ENCODE measurements at places on chromosomes 2 and 18.
A peak's percentile ranks its signal among the peaks of the same experiment; 100 is the strongest.

DNA sequence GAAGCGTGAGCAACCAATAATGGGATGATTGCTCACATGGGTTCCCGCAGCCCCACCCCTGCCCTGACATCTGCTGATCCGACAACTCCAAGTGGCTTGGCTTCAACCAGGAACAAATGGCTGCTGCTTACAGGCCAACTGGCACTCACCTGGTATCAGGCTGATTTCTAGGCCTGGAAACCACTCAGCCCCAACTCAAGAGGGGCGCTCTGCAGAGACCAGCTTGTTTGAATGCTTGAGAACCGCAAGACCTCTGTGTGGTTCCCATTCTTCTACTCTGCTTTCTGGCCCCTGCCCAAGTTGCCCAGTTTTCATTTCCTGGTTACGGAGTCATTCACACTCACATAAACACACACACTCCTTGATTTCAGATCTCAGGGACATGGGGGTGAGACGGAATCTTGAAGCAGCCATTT lies 52.0 kb downstream of the TNP1 start:
- DNase-seq, result no peak

GRCh38 chr2:68200157-68200787 lies 42.6 kb downstream of the PNO1 start:
- DNase-seq, result no peak

GRCh38 chr2:217928324-217929181 lies 74.2 kb downstream of the TNS1 start:
- no peak for DNase-seq

DNA sequence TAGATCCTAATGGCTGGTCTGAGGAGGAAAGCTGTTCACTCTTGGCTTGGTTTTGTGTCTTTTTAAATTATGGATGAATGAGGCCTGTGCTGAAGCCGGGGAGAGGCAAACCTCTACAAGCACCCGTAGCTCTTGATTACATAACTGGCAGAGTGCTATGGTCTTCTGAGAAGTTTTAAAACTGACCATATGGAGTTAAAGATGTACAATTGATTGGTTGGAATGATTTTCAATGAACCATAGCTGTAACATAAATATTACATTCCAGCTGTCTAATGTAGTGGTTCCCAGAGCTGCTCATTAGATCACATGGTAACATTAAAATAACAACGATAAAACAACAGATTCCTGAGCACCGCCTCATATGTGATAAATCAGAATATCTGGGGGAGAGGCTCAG lies 71.1 kb upstream of the MAP4K3 start:
- DNase-seq, result peak; percentile 41

DNA sequence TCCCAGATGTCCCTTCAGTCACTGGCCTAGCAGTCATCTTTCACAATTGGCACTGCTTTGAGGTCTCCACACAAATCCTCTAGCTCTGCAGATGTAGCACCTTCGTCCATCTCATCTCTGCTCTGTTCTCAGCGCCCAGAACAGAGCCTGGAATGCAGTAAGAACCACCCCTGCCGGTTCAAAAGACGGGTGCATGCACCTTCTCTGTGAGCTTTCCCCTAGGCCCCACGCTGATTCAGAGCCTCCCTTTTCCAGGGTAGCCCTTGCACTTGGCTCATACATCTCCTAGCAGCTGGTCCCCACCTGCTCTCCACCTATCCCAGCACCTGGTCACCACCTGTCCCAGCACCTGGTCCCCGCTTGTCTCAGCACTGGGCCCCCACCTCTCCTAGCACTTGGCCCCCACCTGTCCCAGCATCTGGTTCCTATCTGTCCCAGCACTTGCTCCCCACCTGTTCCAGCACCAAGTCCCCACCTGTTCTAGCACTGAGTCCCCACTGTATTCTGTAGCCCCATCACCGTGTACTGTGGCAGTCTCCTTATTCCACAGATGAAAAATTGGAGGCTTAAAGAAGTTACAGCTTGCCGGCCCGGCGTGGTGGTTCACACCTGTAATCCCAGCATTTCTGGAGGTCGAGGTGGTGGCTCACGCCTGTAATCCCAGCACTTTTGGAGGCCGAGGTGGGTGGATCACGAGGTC lies 4.7 kb upstream of the KCNF1 start:
- no peak for DNase-seq

DNA sequence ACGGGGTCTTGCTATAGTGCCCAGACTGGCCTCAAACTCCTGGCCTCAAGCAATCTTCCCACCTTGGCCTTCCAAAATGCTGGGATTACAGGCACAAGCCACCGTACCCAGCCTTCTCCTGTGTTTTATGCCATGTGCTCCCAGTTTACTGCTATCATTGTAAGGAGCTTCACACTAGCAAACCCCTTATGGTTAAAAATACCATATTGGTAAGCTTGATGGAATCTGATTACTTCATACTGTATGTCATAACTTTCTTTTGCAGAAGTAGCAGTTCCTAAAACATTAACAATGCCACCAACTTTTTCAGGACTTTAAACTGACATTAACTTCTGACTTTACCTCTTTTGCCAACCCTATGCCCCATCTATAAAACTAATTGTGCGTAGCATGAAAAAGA lies 36.2 kb downstream of the HAT1 start:
- no peak for DNase-seq

DNA sequence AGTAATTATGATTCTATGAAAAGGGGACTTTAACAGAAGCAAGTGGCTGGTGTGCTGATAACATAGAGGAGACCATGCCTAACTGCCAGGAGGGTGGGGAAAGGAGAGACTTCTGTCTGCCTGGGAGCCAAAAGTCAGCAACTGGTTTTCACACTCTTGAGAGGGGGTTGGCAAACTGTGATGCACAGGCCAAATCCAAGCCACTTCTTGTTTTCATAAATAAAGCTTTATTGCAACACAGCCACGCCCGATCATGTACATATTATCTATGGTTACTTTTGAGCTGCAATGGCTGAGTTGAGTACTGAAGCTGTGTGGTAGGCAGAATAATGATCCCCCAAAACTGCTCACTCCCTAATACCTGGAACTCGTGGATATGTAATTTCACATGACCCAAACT lies 208.4 kb downstream of the LNPK start:
- DNase-seq, result no peak

All from HTR-8/SVneo (cell line).